ENCODE measurements at places on chromosomes 12 and 14.

DNA sequence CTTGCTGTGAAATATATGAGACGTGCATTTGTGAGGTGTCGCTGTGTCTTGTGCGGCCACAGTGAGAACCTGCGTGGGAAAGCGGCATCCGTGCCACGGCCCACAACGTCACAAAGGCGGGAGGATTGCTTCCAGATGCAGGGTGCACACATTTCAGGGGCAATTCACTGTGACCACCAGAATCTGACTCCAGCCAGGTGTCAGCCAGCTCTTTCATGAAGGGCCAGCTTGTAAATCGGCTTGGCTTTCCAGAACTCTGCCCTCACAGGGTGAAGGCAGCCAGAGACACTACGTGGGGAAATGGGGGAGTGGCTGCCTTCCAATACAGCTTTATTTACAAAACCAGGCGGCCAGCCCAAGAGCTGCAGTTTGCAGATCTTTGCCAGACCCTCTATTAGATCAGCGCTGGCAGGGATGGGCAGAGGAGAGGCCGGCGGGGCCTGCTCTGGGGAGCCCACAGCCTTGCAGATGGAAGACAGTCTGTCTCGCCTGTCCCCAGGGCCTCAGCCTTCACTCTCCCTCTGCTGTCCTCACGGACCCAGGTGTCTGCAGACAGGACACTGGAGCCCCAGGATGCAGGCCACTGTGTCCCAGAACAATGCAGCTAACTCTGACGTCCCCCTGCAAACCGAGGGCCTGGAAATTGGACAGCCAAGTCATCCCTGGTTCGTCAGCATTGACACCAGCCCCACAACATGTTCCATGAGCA, 53.5 kb downstream of the ADGRD1 start:
- DNase-seq: no peak

GRCh38 chr14:96806836-96807235, 9.7 kb downstream of the VRK1 start:
- no peak for DNase-seq

DNA sequence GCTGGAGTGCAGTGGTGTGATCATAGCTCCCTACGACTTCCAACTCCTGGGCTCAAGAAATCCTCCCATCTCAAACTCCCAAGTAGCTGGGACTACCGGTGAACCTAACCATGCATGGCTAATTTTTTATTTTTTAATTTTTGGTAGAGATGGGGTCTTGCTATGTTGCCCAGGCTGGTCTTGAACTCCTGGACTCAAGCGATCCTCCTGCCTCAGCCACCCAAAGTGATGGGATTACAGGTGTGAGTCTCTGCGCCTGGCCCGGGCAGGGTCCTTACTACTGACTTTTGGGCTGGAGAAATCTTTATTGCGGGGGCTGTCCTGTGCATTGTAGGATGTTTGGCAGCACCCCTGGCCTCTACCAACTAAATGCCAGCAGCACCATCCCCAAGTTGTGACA, 44.4 kb upstream of the MED13L start:
- DNase-seq: no peak

- DNase-seq: no peak
These were observed 50.1 kb downstream of the PHLDA1 start for GRCh38 chr12:75981247-75982168.

GRCh38 chr12:7092229-7092985, at the start of gene C1R:
Gene C1R (minus strand): TSS chr12:7092445. CDS start chr12:7092388, 57 bp downstream.
- peak; percentile 63 for DNase-seq

GRCh38 chr14:103726474-103726873, 10.9 kb downstream of the ZFYVE21 start:
- no peak for DNase-seq

GRCh38 chr14:102279282-102279681, 25.7 kb downstream of the MOK start:
- no peak for DNase-seq

- no peak for DNase-seq
These were observed 77.3 kb downstream of the IRF2BPL start for GRCh38 chr14:76951166-76951565.

GRCh38 chr12:131830914-131831571, 2.9 kb downstream of the MMP17 start:
- peak; percentile 78 for DNase-seq

- DNase-seq: no peak
These were observed 28.2 kb downstream of the FOXA1 start for GRCh38 chr14:37566811-37567371.

GRCh38 chr14:51848120-51848519, 12.3 kb upstream of the GNG2 start:
- no peak for DNase-seq
